Stimulated activated CD4-positive, alpha-beta T cell treated with anti-CD3 and anti-CD28 coated beads, Interleukin-1b, Interleukin-23, amount 100 ng/mL, for 1 hour (primary cell): ENCODE measurements at places on chromosomes 7 and 10.

DNA sequence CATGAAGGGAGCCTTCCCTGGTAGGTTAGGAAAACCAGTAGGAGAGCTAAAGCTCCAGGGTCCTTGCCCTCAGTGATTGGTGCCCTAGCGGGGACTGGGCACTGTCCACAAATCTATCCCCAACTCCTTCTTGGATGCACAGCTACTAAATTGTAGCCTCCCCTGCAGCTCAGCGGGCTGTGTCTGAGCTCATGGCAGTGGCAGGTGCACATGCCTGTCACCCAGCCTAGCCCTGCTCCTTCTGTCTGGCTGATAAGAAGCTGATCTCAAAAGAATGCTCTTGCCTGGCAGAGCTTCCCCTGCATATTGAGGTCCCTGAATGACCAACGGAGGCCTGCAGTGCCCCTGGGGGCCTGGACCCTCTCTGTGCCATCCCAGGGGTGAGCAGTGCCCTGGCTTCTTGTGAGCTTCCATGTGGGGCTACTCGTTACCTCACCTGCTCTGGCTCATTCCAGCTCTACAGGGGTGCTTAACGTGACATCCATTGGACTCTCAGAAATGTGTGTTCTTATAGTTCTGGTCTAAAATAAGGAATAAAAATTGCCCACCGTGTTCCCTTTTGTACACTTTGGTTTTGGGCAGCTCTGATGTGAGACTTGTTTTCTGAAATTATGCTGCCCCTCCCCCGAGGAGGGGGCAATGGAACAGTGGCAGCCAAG lies 59.8 kb upstream of the ANTXRL start:
- no peak for DNase-seq

- DNase-seq, result no peak
Observed at GRCh38 chr7:29009947-29010346, 51.8 kb upstream of the TRIL start.

- DNase-seq, result no peak
Observed at GRCh38 chr10:69769395-69769992, 32.2 kb upstream of the COL13A1 start.

GRCh38 chr10:16777473-16778370 lies 39.5 kb downstream of the RSU1 start:
- DNase-seq, result no peak

GRCh38 chr7:28180031-28180363 lies 598 bp downstream of the JAZF1 start:
- DNase-seq, result no peak

- no peak for DNase-seq
Observed at GRCh38 chr7:4792537-4793126, 17.2 kb downstream of the AP5Z1 start.
